Activated CD4-positive, alpha-beta T cell treated with anti-CD3 and anti-CD28 coated beads, Interleukin-2, amount 50 U/mL, for 4 hours (primary cell): ENCODE measurements at places on chromosomes 3 and 15.

GRCh38 chr3:126018995-126019394 is 50.0 kb downstream of the ROPN1B start:
- no peak for DNase-seq

- DNase-seq: no peak
These were observed 80.4 kb upstream of the TGFBR2 start for GRCh38 chr3:30526031-30526430.

- no peak for DNase-seq
These were observed 6.4 kb downstream of the TMEM158 start for GRCh38 chr3:45219694-45220093.

GRCh38 chr3:149906036-149906435 is 64.7 kb downstream of the PFN2 start:
- no peak for DNase-seq

DNA sequence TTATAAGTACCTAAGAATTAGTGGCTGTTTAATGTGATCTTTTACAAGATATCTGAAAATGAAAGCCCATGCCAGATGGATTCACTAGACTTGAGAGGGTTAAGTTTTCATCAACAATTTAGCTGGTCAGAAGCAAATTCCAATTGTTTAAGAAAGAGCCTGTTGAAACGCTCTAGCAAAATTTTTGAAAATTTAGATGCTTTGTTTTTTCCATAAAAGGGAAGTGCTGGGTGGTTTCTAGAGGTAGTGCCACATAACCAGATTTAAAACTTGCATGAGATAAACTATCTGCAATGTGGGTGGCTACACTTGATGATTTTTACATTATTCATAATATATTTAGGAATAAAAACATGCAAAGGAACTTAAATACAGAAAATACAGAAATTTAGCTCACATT is 48.5 kb upstream of the SKIL start:
- DNase-seq: no peak
